ENCODE measurements at places on chromosomes 4 and X.

GRCh38 chr4:77147079-77147782 is 9.8 kb upstream of the CCNG2 start:
- no peak for DNase-seq

GRCh38 chr4:138999666-139000065 is 15.9 kb upstream of the NOCT start:
- no peak for DNase-seq

DNA sequence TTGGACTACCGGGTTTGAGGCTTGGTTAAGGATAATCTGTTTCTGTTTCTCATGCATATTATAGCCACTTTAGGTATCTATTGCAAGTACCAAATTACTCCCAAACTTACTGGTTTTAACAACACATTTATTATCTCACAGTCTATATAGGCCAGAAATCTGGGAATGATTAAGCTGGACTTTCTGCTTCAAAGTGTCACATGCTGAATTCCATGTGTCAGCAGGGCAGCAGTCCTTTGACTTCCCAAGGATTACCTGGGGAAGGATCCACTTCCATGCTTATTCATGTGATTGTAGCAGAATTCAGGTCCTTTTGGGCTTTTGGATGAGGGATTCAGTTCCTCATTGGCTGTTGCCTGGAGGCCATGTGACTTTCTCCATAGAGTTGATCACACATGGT is 349.0 kb upstream of the TRAM1L1 start:
- no peak for DNase-seq

DNA sequence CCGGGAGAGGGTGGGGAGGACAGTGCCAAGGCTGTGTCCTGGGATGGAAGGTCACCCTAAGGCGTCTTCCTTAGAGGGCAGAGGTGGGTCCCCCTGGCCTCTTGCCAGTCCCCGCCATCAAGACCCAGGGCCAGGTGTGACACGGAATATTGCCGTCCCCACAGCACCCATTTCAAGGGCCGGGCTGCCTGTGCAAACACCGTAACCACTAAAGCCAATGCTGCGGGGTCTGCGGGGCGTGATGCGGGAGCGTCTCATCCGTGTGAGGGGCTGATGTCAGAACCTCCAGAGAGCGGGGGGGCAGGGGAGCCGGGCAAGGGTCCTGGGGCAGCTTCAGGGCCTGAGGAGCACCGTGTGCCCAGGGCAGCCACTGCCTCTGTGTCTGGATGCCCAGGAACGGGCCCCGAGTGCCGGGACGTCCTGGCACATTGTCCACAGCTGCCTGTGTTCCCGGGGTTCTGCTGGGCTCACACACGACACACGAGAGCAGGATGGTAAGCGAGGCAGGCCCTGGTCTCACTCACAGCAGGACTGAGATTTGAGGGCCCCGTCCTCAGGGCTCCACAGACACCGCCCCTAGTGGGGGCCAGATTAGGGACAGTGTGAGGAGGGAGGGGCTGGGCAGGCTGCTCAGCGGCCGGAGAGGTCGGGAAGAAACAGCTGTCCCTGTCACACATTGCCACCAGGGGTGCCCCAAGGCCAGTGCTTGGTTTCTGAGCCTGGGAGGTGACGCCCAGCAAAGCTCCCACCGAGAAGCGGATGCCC is 29.2 kb downstream of the NKX1-1 start:
- no peak for DNase-seq

GRCh38 chrX:30627818-30628652 is 25.2 kb upstream of the GK start:
- DNase-seq, result no peak

GRCh38 chrX:138034136-138034535 is 468.2 kb downstream of the ZIC3 start:
- no peak for DNase-seq

DNA sequence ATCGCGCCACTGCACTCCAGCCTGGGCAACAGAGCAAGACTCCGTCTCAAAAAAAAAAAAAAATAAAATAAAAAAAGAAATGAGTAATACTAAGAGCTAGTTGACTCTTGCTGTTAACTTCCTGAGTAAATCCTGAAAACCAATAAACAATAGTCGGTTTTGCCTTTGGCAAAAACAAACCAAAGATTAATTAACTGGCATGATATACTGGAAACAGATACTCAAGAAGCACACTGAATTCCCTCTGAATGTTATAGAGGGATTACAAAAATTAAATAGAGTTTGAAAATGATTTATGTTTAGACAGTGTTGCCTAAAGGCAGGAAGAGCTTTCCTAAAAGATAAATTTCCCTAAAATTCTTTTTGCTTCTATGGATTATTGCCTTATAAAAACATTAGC is 1702.3 kb downstream of the STIM2 start:
- DNase-seq, result no peak

DNA sequence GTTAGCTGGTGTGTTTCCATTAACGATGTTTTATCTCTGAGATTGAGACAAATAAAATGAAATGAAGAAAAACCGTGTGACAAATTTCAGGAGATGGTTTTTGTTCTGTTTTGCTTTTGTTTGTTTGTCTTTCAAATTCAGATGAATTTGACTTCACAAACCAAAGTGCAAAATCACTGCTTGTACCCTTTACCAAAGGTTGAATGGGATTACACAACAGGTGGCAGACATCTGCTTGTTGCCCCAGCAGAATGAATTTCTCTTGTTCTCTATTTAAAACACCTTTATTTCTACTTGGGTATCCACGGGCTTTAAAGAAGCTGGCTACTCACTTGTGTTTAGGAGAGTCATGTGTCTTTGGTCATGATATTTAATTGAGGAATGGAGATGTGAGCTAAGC is 239.7 kb upstream of the CLNK start:
- no peak for DNase-seq

GRCh38 chrX:135543924-135544323 is 23.5 kb downstream of the INTS6L start:
- DNase-seq, result peak; percentile 18

DNA sequence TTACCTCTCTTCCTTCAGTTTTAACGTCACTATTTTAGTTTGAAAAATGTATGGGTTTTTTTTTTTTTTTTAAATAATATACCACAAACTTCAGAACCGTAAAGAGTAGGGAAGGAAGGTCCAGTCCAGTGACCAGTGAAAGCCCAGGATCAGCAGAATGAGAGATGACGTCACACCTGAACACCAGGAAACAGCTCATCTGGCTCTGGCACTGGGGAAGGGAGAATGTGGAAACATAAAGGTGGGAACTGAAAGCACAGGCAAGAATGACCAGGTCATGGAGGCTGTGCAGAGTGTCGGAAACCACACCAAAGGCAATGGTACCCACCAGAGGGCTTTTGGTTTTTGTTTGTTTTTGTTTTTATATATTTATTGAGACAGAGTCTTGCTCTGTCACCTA is 141.2 kb downstream of the DHX15 start:
- no peak for DNase-seq

GRCh38 chrX:23900220-23900797 is 7.4 kb downstream of the APOO start:
- DNase-seq, result no peak

DNA sequence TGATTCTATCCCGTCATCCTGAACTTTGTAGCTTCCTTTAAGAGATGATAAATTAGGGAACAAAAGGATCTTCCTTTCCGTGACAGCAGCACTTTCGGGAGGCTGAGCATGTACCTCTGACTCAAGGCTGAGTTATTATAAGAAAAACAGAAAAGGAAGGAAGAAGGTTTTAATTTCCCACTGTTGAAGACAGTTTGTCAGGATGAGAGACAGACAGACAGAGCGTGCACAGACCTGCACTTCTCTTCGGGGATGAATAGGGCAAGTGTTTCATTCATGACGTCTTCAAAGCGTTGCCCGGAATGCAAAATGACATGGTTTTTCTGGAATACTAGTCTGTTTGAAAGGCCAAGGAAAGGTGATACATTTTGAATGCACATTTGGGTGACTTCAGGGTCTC is 405.3 kb upstream of the FAT1 start:
- no peak for DNase-seq

DNA sequence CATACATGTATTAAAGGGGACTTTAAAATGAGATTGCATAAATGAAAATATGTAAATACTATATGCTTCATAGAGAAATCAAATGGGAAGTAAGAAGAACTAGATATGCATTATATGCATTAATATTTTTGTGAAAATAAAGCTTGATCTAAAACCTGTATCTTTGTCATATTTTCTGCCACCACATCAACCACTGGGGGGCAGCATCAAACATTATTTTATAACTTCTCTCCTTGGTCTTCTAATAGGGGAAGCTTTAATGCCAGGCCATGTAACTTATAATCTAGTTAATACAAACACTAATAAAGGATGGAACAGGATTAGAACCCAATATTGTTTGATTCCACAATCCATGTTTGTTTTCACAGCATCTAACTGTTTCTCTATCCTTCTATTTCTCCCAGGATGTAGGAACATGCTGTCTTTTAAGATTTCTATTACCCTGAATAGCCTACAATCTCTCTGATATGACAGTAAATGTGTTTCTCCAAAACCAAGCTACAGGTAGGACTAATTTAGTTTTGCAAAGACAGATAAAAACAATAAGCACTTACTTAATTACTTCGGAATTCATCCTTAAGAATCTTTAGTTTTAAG is 10.0 kb downstream of the QRFPR start:
- DNase-seq, result peak; percentile 38

GRCh38 chr4:146267826-146268225 is 53.5 kb downstream of the REELD1 start:
- no peak for DNase-seq
